Right forelimb (tissue), 1 donor: ENCODE measurements at places on chromosomes 16 and 17.

DNA sequence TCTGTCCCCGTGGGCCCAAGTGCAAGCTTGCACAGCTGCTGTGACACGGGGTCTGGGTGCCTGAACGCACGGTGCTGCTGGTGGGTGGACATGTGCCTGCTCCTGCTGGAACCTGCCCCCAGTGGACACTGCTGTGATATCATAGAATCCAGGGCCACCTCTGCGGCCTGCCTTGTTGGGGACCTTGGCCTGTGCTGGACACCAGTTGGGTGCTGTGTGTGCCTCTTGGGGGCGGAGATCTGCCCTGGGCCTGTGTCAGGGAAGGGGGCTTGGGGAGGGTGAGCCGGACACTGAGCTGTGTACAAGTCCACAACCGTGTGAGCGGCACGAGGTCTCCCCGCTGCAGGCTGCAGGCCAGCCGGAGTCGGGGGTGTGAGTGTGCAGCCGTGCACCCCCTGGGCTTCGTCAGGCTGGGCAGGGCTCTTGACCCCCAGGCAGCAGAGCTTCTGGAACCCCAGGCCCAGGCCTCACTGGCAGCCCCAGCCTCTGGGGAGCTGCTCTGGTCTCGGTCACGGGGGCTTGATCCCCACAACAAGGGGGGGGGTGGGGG is 33.3 kb downstream of the GSE1 start:
- DNase-seq = no peak

GRCh38 chr16:66572356-66572755 is 6.1 kb downstream of the CMTM1 start:
- no peak for DNase-seq

GRCh38 chr17:1367351-1367745 is 32.7 kb downstream of the YWHAE start:
- no peak for DNase-seq

- DNase-seq = no peak
These were observed 59.9 kb downstream of the OR1D5 start for GRCh38 chr17:3003296-3004149.

GRCh38 chr16:22728167-22728836 is 85.7 kb upstream of the HS3ST2 start:
- DNase-seq = no peak

DNA sequence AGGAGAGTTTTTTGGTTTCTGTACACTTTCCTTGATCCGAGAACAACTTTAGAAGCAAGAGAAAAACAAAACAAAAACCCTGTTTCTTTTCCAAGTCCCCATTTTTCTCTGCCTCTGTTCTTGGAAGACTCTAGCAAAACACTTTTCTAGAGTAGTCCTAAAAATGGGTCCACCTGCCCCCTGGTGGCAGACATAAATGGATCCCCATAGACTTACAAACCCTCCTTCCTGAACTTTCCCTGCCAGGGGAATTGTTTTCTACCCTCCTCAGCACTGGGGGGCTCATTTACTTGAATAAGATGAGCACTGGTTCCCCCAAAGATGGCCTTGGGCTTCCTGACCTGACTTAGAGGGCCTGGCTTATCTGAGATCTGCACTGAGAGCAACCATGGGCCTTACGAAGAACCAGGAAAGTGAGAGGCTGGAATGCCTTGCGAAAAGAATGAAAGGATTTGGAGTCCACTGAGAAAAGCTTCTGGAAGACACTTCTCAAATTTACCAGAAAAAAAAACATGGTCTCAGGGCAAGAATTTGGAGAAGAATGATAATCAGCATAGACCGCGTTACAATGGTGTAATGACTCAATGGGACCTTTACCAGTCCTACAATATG is 48.0 kb upstream of the CDYL2 start:
- no peak for DNase-seq

DNA sequence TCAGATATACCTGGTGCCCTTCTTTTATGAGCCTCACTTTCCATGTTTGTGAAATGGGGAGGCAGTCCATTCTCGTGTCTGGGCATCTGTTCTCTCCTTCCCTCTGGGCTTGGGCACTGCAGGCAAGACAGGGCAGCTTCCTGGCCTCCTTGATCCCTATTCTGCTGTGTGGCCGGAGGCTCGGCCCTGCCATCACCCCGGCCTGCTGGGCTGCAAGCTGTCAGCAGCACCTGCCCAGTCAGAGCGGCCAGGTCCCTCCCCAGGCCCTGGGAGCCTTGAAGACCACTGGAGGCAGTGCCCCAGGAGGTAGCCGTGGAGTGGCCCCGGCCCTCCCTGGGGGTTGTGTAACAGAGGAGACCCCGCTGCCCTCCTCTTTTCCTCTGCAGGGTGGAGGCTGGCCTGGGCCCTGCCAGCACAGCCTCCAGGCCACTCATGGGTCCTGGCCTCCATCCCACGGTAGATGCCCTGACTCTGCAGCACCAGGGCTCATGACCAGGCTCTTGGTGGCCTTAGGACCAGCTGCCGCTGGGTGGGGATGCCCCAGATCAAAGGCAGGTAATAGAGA is 9.2 kb downstream of the KCNJ12 start:
- DNase-seq = no peak

- no peak for DNase-seq
These were observed 3.6 kb upstream of the ITGA3 start for GRCh38 chr17:50052241-50052796.

DNA sequence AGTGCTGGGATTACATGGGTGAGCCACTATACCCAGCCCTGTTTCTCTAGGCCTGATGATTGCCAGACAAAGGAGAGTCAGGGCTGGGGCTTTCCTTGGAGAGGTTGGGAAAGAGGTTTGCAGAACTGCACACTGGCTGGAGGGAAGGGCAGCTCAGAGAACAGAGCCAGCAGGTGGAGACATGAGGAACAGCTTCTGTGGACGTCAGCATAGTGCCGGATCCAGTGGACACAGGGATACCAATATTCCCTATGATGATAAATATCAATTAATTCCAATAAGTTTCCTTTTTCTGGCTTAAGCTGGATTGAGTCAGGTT is 43.2 kb upstream of the SCNN1B start:
- DNase-seq = no peak

GRCh38 chr17:80081596-80081995 is 19.8 kb upstream of the GAA start:
- no peak for DNase-seq

DNA sequence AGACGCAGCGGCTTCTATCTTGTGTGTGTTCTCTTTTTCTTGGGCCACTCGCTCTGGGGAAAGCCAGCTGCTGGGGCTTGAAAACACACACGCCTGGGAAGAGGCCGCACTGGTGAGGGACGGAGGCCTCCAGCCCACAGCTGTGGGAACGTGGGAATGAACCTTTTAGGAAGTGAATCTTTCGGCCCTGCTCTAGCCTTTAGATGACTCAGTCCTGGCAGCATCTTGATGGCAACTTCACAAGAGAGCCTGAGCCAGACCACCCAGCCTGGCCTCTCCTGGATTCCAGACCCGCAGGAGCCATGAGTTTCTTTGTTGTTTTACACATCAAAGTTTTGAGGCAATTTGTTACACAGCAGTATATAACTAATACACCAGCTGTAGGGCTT is 2.2 kb upstream of the PDPK1 start:
- peak; percentile 49 for DNase-seq

- no peak for DNase-seq
These were observed 30.1 kb downstream of the LCMT1 start for GRCh38 chr16:25141648-25142047.

DNA sequence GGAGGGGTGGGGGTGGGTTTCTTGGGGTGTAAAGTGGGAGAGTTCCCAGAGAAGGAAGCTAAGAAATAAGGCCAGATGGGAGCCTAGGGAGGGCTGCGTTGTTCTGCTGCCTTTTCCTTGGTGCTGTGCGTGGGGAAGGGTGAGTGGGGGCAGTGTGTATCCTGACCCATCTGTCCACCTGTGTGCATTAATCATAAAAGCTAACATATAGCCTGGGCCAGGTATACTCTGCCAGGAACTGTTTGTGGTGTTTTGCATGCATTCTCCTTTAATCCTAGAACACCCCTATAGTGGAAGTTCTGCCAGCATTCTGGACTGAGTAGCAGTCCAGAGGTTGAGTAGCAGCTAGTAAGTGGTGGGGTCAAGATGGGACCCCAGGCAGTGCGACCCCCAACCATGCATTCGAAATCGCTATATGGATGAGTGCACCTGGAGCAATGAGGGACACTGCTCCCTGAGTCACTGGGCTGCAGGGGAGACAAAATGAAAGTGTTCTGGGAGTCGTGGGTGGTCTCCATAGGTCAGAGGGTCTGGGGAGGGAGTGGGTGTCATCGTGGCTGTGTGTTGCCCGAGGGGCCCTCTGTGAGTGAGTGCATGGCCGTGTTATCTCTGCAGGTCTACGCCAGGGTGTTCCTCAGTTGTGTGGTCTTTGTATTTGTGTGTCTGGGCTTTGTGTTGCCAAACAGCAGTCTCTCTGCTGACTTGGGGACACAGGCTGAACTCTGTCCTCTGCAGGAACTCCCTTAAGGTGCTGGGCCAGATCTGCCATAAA is 1.3 kb downstream of the ERBB2 start:
- no peak for DNase-seq

GRCh38 chr17:2023692-2024571 is 1.2 kb downstream of the RTN4RL1 start:
- DNase-seq = peak; percentile 69

DNA sequence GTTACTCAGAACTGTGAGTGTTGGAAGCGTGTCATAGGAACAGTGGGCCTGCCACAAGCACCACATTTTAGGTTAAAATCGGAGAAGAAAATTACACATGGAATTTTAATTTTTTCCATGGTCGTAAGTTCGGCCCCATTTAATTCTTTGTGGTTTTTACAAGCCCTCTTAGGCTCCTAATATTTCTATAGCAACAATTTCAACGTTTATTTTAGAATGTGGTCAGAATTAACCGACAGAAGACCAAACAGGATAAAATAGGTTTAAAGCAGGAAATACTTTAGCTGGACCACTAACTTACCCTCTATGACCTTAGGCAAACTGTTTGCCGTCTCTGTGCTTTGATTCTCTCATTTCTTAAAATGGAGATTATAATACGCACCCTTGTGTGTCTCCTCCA is 69.9 kb downstream of the FTO start:
- DNase-seq = no peak

- no peak for DNase-seq
These were observed 390 bp upstream of the UNC13D start for GRCh38 chr17:75844530-75845057.

DNA sequence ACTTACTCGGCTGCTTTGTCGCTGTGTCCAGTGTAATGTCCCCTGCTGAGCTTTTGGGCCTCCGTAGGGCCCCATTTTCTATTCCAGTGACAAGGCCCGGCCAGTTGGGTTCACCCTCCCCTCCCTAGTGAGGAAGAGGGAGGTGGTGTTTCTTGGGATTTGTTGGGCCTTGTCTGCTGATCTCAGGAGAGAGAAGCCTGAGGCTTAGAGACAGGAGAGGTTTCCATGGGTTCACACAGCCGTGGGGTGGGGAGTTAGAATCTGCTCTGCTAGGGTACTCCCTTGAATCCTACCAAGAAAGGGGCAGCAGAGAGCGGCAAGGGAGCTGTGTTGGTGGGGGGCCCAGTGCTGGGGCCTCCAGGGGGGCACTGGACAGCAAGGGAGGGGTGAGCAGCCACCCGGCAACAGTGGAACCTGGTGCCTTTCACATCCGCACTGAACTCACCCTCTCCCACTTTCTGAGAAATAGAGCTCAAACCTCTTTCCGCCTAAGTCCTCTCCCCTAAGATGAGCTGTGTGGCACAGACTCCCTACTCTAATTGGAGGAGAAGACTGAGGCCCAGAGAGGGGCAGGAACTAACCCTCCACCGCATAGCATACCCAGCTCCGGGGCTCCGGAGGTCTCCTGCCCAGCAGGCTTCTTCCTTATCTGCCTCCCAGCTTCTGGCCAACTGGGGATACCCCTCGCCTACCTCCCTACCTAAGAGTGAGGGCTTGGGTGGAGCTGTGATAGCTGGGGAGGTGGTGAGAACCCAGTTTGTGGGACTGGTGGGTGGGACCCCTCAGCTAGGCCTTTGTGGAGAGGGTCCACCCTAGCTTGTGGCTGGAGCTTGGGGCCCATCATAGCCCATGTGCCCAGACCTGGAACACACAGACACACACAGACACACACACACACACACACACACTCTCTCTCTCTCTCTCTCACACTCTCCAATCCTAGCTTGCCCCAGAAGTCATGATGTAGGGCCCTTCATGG is 6.8 kb downstream of the TBKBP1 start:
- no peak for DNase-seq

- no peak for DNase-seq
These were observed 43.3 kb upstream of the CHMP6 start for GRCh38 chr17:80948019-80948975.

GRCh38 chr16:80993307-80993706 is 13.4 kb downstream of the CMC2 start:
- DNase-seq = no peak

GRCh38 chr17:7011942-7012254 is 526 bp upstream of the RNASEK start:
- DNase-seq = no peak

DNA sequence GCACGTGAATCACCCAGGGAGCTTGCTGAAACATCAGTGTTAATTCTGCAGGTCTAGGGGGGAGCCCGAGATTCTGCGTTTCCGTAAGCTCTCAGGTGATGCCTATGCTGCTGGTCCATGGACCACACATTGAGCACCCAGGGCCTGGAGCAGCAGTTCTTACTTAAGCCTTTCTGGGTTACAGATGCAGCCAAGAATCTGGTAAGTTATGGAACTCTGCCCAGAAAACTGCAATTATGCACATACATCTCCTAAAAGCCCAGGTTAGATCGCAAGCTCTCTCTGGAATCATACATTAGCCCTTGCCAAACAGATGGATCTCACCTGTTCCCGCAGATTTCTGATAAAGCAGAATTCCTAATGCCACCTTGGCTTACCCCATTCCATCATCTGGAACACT is 265.9 kb upstream of the SALL1 start:
- DNase-seq = no peak

GRCh38 chr17:27319541-27320221 is 25.8 kb downstream of the WSB1 start:
- DNase-seq = peak; percentile 88

GRCh38 chr17:29837531-29837930 is 92.5 kb downstream of the SSH2 start:
- no peak for DNase-seq

DNA sequence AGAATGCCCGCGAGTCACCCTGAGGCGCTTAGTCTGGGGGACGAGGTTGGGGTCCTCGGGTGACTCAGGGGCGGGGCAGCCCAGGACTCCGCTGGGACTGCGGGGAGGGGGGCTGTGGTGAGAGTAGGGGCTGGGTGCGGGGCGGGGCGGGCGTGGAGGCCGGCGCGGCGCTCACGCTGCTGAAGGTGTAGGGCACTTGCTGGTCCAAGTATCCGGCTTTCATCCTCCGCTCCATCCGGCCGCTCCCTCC is 832 bp downstream of the ETV4 start:
- no peak for DNase-seq

DNA sequence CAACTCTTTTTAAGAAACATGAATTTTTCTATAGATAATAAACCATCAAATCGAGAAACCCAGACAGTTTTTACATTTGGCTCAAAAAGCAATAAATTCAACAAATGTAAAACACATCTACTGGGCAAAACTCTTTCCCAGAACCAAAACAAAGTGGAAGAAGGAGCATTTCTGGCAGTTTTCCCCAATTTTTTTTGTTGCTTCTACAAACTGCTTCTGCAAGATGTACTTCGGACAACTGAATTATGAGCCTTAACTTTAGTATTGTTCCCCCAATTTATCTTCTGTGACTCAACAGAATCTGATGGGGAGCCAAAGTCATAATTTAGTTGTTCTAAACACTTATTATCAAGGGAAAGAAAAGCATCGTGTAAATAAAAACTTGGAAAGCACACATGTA is 1047.2 kb downstream of the CDH11 start:
- no peak for DNase-seq
